Ascending aorta (tissue), 2 donors: ENCODE measurements at places on chromosomes 4 and X. TPM values are rescaled to one million over a fixed set of nuclear protein-coding genes. Genes with fewer than 3 reads are reported as not detected.
A peak's percentile ranks its signal among the peaks of the same experiment; 100 is the strongest.

DGKK gene
- total RNA-seq, result not detected

RNF128 gene
- total RNA-seq, result 0.32 TPM

GALNTL6 gene
- total RNA-seq, result not detected

PFKFB1 gene
- total RNA-seq, result not detected

FHDC1 gene
- 0.75 TPM for total RNA-seq

GJB1 gene
- not detected for total RNA-seq

MTNR1A gene
- not detected for total RNA-seq

DDIT4L gene
- total RNA-seq, result 4.8 TPM

MGAT4D gene
- not detected for total RNA-seq

FAM9B gene
- not detected for total RNA-seq

GRCh38 chrX:2342874-2343273 is 157.9 kb downstream of the DHRSX start:
- DNase-seq, result no peak

DNA sequence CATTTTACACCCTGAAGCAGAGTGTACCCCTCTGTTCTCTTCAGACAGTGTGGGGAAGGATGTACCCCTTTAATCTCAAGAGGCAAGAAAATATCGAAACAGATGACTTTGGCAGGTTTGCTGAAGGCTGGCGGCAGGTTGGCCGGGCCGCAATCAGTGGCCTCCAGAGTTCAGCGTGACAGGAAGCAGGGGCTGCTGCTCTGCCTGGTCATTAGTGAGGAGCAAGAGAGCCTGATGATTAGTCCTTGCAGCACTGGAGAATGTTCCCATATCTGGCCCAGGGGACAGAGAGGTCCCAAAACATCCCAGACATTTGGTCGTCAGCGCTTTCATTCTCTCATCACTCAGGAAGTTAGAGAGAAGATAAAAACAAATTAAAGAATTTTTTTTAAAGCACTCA is 352.8 kb downstream of the SPRY1 start:
- DNase-seq, result no peak

DNA sequence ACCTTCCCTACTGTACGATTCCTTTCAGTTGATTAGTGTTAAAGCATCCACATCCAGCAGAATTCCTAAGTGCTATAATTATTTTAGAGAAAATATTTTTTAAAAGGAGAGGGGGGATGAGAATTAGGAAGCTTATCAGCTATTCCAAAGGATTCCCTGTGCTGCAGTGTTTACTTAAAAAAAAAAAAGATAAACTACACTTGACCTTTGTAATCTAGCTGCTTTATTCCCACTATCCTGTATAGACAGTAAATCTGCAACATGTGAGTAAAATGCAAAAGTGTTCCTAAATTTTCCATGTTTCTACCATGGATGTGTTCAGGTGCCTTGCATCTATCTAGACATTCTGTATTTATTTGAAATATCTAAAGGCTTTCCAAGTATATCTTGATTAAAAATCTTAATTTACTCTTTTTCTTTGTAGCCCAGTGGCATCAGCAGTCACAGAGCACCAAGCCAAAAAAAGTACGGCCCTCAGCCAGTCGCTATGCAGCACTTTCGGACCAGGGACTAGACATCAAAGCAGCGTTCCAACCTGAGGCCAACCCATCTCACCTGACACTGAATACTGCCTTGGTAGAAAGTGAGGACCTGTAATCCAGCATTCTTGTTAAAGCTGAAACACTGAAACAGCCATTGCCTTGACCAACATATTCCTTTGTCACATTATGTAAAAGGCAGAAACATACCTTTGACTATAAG is 84.1 kb downstream of the CBR4 start:
- DNase-seq, result no peak

DNA sequence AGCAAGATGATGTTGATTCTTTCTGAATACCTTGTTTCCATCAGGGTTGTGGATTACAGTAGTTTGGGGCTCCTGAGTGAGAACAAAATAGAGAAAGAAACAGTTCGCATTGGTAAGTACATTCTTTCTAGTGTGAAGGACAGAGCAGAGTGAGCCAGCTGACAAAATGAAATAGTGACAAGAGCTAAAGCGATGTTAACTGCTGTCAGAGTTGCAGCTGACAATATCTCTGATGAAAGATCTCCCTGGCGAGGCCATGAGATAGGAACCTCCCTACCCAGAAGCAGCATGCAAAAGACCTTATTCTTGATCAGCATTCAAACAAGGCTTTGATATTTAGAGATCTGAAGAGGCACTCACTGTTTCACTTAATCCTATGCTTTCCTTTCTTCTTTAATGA is 258.6 kb downstream of the CAMK2D start:
- DNase-seq, result no peak

DNA sequence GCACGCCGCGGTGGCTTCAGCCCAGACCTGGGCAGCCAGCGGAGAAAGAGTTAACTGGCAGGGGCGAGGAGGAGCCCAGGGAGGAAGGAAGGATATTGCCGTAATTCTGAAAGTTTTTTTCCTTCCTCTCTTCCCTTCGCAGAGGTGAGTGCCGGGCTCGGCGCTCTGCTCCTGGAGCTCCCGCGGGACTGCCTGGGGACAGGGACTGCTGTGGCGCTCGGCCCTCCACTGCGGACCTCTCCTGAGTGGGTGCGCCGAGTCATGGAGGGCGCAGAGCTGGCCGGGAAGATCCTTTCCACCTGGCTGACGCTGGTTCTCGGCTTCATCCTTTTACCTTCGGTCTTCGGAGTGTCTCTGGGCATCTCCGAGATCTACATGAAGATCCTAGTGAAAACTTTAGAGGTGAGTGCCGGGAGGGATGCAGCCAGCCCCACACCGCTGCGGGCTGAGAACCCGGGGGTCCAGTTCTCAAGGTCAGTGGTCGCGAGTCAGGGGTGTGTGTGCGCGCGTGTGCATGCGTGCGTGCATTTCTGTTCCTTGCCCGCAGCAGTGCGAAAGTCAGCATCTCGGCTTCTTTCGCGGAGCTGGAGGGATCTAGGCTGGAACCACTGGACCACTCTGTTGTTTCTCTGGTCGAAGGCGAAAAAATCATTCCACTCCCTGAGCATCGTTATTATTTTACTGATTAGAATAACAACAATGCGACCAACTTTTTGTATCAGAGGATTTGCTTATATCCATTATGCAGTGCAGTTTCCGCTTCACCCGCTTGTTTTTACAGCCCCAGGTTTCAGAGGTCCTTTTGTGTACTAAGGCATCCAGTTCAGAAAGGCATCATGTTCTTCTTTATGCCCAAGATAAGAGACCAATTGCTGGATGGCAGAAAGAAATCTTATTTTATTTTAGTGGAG is 709 bp downstream of the GPAT3 start:
- no peak for DNase-seq

DNA sequence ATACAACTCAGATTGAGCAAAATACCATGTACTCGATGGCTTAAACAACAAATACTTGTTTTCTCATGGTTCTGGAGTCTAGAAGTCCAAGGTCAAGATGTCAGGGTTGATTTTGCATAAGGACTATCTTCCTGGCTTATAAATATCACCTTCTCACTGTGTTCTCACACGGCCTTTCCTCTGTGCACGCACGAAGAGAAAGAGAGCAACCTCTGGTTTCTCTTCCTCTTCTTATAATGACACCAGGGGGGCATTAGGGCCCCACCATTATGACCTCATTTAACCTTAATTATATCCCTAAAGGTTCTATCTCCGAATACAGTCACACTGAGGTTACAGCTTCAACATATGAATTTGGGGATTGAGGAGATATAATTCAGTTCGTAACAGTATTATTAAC is 504.0 kb downstream of the MAGEE1 start:
- DNase-seq, result no peak

GRCh38 chr4:8052160-8052691 is 106.4 kb downstream of the ABLIM2 start:
- no peak for DNase-seq

GRCh38 chrX:16903274-16904022 is 33.3 kb upstream of the RBBP7 start:
- DNase-seq, result no peak

DNA sequence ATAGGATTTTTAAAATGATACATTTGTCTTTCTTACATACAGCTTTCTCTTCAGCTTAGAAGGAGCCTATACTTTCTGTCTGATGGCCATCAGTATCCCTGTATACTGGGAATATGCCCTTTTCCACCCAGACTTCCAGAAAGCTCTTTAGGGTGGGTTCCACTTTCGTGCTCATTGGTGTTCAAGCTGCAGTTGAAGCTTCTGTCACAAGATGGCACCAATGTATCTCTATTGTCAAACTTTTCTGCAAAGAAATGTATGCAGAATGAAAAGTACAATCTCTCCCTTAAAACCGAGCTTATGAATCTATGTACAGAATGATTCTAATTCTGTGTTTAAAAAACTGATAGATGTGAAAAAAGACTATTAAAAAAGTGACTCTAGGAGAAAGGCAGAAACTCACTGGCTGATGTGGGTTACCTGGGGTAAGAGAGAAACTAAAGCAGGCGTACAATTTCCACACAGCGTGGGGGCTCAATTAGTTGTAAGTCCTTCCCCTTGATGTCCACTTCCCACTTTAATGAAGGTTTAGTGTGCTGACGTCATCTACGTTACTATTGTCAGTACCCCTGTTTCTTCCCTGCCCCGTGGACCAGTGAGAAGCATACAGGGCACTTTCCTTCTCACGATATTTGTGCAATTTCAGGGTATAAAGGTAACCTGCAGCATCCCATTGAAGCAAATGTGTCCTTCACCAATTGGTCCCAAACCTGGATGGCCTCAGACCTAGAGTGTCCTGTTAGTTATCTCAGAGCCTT is 57.3 kb upstream of the TCEAL2 start:
- DNase-seq, result no peak

DNA sequence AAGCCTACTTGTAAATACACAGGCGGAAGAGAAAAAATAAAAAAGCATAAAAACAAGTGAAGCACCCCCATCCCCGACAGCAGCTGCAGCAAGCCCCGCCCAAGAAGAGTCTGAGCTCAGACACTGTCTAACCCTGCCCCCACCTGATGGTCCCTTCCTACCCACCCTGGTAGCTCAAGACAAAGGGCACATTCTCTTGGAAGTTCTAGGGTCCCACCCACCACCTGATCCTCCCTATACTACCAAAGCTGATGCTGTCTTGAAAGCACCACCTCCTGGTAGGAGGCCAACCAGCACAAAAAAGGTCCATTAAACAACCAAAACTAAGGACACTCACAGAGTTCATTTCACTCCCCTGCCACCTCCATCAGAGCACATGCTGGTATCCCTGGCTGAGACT is 308.2 kb downstream of the KLHL13 start:
- DNase-seq, result no peak

- no peak for DNase-seq
These were observed 68.0 kb downstream of the IL21 start for GRCh38 chr4:122552898-122553297.

DNA sequence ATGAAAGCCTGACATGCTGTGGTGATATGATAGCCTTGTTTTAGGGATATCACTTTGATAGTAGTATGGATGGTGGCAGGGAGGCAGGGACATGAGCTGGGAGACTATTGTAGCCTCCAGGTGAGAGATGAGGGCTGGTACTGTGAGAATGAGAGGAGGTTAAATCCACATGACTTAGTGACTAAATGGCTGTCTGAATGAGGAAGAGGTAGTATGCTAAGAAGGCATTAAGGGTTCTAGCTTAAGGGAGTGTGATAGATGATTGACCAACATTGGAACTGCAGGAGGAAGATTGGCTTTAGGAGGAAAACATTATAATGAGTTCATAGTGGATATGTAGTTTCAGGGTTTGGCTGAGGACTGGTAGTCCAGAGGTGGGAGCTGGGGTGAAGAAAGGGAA is 195.0 kb upstream of the ANK2 start:
- no peak for DNase-seq

DNA sequence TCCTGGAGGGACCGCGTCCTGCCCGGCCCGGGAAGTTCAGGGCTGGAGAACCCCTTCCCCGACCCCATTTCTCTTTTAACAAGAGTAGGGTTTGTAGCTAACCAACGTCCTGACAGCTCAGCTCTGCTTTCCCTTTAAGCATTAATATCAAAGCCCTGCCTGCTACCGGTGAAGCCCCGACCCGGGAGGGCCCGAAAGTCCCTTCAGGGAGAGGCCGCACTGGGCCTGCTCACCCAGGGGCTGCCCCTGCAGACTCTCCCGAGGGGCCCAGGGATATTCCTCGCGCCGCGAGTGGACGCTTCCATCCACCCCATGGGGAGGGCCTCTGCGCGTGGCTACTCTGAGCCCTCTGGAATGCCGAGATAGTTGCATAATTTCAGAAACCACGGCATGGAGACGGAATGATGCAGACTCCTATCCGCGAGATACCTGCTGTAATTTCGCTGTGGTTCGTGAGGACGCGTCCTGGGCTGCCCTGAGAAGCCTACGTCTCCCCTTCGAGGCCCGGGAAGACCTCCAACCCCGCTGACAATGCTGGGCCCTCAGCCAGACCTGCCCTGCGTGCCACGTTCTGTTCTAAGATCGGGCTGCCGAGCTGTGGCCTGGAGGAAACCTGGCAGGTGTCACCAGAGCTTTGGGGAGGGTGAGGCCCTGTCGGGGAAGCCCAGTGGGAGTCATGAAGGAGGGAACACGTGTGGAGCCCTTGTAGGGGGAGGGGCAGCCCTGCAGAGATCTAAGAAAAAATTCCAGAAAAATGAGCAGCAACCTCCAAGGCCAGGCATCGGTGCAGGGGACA is 999 bp upstream of the CTBP1 start:
- peak; percentile 63 for DNase-seq

GRCh38 chr4:76179398-76180318 is 31.5 kb upstream of the NUP54 start:
- peak; percentile 92 for DNase-seq

DNA sequence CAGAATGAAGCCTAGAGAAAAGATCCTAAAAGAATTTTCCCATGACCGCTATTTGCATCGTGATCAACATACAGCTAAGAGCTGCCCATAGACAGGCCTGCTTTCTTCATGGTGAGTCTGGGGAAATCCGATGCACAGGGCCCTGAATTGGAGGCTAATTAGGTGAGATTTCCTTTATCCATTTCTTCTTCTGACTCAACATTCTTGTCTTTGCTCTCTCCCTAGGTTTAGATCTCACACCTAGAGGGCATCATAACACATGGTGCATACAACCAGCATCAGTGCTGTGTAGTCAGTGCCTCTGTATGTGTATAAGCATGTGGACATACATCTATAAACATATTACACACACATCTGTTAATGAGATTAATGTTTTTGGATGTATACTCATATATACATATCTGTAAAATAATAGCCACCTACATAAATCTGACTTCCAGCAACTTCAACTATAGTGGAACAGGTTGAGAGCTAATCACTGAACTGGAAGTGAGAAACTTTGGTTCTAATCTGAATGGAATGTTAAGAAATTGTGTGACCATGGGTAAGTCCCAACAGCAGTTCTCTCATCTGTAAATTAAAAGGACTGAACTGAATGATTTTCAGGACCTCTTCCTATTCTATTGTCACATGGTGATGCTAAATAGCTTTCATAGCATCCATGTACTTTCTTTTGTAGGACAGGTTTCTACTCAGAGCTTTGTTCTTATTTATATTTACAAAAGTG is 17.5 kb downstream of the GATB start:
- no peak for DNase-seq

- DNase-seq, result no peak
These were observed 26.1 kb downstream of the SMARCA5 start for GRCh38 chr4:143539670-143540023.

DNA sequence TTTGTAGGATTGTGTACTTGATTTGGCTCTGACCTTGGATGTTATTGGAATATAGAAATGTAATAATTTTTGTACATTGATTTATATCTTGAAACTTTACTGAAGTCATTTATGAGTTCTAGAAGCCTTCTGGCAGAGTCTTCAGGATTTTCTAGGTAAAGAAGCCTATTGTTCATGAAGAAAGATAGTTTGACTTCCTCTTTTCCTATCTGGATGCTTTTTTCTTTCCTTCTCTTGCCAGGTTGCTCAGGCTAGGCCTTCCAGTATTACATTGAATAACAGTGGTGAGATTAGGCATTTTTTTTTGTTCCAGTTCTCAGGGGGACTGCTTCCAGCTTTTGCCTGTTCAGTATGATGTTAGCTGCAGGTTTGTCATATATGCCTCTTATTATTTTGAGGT is 191.1 kb downstream of the NAA11 start:
- no peak for DNase-seq
